ENCODE measurements at places on chromosomes 5 and 9. TPM values are rescaled to one million over a fixed set of nuclear protein-coding genes. Genes with fewer than 3 reads are reported as not detected.

GRCh38 chr9:124108216-124108615 is 96.6 kb downstream of the LHX2 start:
- DNase-seq = no peak

DNA sequence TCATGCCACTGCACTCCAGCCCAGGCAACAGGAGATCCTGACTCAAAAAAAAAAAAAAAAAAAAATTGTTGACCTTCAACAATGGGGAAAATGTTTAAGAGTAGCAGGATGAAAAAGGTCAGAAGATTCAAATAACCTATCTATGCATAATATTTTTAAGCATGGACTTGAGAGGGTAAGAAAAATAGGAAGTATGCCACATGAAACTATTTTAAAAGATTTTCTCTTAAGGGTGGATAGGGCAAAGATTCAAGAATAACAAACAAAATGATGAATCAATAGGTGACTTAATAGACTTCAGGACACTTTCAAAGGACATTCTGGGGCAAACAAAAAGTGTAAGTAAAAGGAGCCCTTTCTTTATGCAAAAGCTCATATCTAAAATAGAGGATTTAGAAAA is 3.2 kb downstream of the TEX48 start:
- DNase-seq = peak; percentile 41

- peak; percentile 92 for DNase-seq
These were observed 102.5 kb upstream of the TXNDC8 start for GRCh38 chr9:110440172-110440571.

- DNase-seq = peak; percentile 39
These were observed 4.0 kb upstream of the CLIC3 start for GRCh38 chr9:137000177-137000930.

DNA sequence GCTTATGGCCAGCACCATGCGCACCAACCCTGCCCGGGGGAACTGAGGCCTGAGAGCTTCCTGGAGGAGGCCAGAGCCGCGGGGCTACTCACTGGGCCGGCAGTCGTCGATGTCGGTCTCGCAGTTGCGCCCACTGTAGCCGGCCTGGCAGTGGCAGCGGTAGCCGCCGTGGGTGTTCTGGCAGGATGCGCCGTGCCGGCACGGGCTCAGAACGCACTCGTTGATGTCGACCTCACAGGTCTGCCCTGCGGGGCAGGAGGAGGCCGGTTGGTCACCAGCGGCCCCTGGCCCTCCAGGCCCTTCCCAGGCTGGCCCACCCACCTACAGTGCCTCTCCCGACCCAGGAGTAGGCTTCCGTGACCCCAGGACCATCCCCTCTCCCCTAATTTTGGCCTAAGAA is 27.7 kb upstream of the SEC16A start:
- no peak for DNase-seq

- no peak for DNase-seq
These were observed 35.8 kb upstream of the SPARC start for GRCh38 chr5:151722546-151722945.

DNA sequence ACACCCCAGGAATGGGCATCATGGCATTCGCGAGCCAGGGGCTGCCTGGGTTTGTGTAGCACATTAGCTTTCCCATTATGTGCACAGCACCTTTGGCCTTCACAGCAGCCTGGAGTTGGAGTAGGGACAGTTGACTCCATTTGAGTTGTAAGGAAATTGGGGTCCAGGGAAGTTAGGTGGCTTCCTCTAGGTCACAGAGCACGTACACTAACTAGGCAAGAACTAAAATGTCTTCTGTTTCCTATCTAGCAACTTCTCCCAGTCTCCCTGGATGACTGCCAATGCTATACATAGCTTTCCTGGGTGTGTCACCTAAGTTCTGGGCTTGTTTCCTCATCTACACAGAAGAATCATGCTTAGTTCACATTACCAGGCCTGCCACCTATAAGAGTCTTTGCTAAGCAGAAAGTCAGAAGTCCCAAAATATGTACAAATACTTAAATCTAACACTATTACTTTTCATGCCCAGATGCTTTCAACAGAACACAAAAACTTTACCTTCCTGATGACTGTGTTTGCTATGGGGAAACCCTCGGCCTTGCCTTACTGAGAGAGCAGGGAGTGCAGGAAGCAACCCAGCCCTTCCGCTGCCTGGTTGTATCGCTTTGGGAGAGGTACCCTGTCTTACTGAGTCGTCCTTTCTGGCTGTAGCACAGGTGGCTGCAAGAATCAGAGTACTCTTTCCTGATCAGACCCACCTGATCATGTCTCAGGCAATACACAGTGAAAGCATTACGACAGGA is 12.0 kb downstream of the MACROH2A1 start:
- DNase-seq = peak; percentile 98

- DNase-seq = peak; percentile 60
These were observed 435.3 kb upstream of the TNC start for GRCh38 chr9:115553060-115553773.

Gene ORM2
- not detected for total RNA-seq

Gene TSSK1B
- total RNA-seq = 1.4 TPM

Gene FLT4
- not detected for total RNA-seq

Data from fibroblast of the aortic adventitia (primary cell).